Motor neuron (in vitro differentiated cells): ENCODE measurements at places on chromosomes 6 and 20. TPM values are rescaled to one million over a fixed set of nuclear protein-coding genes. Genes with fewer than 3 reads are reported as not detected.

DNA sequence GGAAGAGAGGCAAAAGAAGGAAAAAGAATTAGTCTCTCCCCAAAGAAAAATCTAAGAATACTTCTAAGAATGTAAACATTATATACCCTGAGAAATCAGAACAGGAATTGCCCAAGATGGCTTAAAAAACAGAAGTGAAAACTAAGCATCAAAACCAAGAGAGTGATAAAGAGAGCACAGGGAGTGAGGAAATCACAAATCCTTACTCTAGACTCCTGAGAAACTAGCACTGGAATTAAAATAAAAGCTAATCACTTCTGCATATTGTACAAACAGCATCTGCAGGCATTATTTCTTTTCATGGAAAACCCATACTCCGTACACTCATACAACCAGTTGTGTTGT is 285.7 kb downstream of the BTBD9 start:
- no peak for ATAC-seq

The PDE7B gene
- 1.5 and 2.4 TPM in 2 replicates for total RNA-seq

- no peak for ATAC-seq
Measured at GRCh38 chr20:33070111-33071053, 9.1 kb upstream of the BPIFB4 start.

The TPX2 gene
- 72.1 and 75.3 TPM in 2 replicates for total RNA-seq

DNA sequence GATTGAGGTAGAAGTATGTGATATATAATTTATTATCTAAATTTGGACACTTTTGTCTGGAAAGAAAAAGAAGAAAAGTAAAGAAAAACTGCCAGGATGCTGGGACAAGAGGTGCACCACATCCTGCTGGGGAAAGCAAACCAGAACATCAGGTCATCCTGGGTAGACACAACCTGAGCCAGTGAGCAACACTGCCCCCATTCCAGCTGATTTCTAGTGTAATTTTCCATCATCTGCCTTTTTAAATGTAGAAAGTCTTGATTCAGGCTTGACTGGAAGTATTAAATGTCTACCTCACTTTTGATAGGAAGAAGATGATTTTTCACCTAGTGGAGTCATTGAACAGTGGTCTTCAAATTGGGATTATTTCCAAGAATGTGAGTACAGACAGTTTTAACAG is 1164.5 kb upstream of the CITED2 start:
- ATAC-seq, result no peak

DNA sequence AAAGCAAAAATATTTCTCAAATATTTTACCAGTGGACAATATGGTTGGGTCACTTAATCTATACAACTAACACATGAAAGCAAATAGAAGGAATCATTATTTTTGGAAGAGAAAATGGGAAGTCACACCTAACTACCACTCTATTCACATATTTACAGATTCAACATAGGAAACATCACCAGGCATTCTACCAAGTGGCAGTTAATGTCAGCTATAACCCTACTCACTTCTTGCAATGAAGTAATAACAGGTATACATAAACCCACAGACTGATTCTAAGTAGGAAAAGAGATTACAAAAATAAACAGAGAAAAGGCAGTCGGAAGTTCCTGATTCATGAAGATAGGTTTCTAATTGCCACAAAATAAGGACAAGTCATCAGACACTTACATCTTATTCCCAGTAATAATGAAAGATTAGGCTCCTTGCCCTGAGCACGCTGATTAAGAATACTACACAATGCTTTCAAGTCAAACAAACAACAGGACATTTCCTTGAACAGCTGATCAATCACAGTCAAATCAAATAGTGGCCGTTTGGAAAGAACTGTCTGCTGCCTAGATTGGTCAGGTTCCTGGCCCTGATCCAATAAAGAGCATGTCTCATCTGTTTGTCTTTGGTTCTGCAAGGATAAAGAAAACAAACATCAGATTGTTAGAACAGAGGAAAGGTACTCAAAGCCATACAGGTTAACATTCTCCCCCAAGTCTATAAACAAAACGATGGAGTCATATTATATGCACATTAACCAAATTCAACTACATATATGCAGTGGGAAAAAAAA is 79.2 kb upstream of the PLN start:
- ATAC-seq, result no peak

The OR2H1 gene
- total RNA-seq, result 0.16 and 0.27 TPM in 2 replicates
